Sciatic nerve (tissue), 2 donors: ENCODE measurements at places on chromosomes 4 and X.
A peak's percentile ranks its signal among the peaks of the same experiment; 100 is the strongest.

- DNase-seq: no peak
These were observed 597.8 kb downstream of the BCOR start for GRCh38 chrX:39499996-39500395.

GRCh38 chr4:51884055-51884454 lies 41.1 kb downstream of the DCUN1D4 start:
- no peak for DNase-seq

DNA sequence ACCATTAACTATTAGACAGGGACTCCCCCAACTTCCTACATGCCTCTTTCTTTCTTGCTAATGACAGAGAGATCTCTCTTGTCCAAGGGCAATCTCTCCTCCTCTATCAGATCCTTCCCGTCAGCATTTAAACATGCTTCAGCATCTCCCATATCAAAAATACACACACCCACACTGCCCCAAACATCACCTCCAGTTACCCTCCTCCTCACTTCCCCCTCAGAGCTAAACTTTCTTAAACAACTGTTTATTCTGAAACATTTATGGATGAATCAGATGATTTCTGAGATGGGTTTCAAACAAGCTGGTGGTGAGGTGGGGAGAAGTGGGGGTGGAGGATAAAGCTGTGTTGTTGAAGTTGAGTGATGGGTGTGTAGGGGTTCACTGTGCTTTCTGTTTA lies 23.5 kb downstream of the USP46 start:
- DNase-seq: no peak

GRCh38 chr4:144656850-144657249 lies 10.9 kb downstream of the HHIP start:
- DNase-seq: no peak

DNA sequence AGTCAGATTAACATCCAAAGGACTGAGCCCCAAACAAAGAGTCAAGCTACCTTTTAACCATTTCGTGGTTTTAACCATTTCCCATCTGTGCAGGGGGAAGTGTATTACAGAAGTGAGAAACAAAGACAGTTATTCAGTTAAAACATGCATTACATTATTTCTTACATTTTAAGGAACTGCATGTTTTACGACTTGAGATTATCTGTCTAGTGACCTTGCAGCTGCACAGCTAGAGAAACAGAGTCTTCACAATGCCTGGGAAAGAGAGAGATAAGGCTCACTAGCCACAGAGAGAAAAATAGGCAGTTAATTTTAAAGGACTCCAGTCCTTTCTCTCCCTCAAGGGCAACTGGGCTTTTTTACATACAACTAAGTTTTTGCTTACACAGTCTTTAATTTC lies 48.7 kb upstream of the KLHL4 start:
- DNase-seq: no peak

- DNase-seq: no peak
These were observed 66.4 kb upstream of the GPR174 start for GRCh38 chrX:79078114-79078513.

DNA sequence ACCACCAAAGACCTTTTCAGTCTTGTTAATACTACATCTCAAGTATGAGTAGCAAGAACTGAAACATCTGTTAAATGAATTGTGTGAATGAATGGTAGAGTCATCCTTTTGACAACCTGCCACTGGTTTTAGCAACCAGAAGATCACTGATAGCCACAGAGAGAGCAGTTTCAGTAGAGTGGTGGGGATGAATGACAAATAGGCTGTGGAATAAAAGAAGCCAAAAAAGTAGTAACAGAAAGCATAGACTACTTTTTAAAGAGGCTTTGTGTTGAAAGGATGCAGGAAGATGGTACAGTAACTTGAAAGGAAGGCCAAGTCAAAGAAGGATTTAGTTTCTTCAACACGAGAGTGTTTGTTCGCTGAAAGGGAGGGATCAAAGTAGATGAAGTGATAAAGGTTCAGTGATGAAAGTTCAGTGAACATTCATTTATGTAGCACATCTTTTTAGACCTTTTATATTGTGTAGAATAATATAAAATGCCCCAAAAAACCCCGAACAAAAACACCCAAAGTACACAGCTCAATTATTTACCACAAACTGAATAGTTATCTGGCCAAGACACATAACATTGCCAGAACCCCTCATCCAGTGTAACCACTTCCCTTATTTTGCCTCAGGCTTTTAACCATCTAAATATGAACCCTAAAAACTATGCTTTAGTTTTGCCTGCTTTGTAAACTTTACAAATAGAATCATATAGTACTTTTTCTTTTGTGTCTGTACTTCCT lies 40.1 kb upstream of the EIF1AX start:
- no peak for DNase-seq

GRCh38 chrX:39766085-39766726 lies 331.6 kb downstream of the BCOR start:
- DNase-seq: no peak

GRCh38 chr4:126354784-126355183 lies 1040.0 kb downstream of the FAT4 start:
- no peak for DNase-seq

DNA sequence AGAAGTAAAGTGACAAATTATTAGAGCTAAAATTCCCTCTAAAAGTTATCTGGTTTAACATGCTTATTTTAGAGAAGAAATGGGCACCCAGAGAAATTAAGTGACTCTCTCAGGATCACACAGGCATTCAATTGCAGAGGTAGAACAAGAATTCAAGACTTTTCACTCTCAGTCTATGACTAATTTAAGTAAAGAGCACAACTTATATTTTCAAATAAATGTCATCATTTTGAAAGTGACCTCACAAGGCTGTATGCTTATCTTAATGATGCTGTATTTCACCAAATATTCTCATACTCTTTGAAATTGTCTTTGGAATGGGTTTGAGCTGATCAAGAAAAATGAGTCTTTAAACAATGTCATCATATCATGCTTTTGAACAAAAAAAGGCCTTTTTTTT lies 15.3 kb downstream of the GPR174 start:
- DNase-seq: no peak

- DNase-seq: no peak
These were observed 118.2 kb upstream of the KIT start for GRCh38 chr4:54539500-54540029.

DNA sequence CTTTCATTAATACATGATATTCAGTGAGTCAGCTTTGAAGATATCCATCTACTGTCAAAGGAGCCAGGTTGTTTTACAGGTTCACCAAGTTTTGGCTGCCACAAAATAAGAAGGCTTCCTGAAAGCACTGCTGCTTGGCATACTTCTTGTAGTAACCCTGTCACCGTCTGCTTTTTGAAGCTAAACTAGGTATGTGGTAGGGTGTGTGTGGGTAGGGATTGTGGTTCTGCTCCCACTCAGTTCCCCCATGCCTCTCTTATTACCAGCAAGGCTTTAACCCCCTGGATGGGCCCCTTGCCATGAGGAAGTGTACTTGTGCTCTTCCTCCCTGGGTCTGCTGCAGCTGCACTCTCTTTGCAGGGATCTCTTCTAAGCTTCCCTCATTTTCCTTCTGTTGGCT lies 191.2 kb downstream of the BANK1 start:
- no peak for DNase-seq

- no peak for DNase-seq
These were observed 13.8 kb downstream of the BCOR start for GRCh38 chrX:40083979-40084359.

- no peak for DNase-seq
These were observed 538.1 kb downstream of the STIM2 start for GRCh38 chr4:27398631-27399310.

GRCh38 chr4:3605491-3605890 lies 73.3 kb upstream of the LRPAP1 start:
- DNase-seq: no peak

GRCh38 chr4:1559896-1560650 lies 124.0 kb downstream of the FAM53A start:
- DNase-seq: no peak

DNA sequence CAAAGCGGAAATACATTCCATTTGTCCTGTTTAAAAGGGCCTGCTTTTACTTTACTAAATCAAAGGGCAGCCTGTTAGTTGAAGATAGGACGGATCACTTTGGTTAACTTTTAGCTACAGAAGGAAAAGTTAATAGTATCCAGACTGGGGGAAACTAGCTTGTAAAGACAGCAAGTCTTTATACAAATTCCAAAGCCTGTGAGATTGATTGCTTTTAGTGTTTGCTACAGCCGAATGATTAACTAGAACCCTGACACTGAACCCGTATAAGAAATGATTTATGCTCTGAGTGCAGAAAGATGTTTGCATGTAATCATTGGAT lies 93.4 kb downstream of the FRAS1 start:
- no peak for DNase-seq

- no peak for DNase-seq
These were observed 6.0 kb downstream of the HPSE start for GRCh38 chr4:83328521-83329187.

DNA sequence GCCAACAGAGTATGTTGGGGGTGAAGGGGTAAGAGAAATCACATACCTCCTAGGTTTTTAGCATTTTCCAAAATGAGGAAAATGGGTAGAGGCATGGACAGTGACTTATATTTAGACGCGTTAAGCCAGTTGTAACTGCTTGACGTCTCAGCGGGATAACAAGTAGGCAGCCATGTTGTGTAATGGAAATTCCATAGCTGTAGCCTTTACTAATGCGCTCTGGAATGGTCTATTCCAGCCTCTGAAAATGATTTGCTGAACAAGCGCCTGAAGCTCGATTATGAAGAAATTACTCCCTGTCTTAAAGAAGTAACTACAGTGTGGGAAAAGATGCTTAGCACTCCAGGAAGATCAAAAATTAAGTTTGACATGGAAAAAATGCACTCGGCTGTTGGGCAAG lies 135.5 kb downstream of the PTTG2 start:
- DNase-seq: no peak

DNA sequence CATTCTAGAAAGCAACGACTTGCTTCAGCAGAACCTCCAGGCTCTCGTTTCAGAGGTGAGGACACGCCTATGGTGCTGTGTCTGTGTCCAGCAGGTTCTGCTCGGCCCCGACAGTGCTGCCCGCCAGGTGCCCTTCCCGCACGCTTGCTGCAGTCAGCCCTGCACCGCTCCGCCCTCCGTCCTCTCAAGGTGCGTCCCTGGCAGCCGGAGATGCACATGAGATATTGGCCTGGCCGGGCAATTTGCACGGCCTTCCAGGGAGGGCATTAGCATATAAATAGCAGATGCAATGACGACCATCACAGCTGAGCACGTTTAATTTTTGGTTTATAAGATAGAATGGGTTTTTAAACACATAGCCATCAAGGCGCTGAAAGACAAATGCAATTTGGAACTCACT lies 14.4 kb downstream of the UVSSA start:
- DNase-seq: no peak

GRCh38 chrX:149720021-149720689 lies 8.3 kb downstream of the MAGEA11 start:
- no peak for DNase-seq

DNA sequence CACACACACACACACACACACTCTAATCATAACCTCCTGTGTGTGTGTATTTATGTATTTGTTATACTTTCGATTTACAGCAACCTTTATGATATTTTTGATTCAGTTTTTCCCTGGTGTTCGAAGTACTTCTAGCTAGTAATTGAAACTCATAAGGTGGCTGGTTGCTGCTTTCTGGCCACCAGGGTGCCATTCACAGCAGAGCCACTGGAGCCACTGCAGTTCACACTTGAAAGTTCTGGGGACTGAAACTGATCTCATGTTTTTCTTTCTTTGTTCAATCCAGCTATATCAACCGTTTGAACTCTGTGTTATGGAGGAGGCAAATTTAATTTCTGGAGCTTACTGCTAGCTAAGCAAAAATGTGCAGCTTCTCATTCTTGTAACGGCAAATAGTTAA lies 419.4 kb downstream of the ADGRL3 start:
- no peak for DNase-seq

DNA sequence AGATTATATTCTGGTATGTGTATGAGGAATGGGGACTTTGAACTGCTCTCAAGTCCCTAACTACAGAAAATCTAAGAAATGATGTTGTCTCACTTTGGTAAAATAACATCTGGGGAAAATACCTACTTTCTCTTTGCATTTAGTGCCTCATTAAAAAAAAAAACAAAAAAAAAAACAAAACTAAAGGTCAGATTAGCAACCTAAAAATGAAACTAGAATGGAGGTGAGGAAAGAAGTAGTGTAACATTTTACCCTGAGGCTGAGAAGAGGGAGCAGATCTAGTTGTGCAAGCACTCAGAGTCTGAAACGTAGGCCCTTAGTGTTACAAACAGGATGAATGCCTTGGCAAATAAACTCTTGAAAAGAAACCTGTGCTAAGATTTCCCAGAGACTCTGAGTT lies 56.0 kb downstream of the VGLL1 start:
- DNase-seq: no peak

DNA sequence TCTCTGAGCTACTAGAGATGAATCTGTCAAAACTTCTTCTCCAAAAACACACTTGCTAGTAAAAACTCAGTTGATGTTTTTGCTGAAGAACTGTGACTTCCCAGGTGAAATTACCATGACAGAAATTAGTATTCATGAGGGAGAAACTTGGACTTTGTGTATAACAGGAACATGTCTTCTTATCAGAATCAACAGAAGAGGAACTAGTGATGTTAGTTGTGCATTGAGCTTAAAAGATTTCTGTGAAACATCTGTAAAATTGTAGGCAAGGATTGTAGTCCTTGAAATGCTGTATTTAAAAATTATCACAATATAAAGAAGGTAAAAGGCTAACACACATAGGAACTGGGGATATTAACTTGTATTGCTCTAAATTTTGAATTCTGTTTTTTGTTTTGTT lies 11.3 kb downstream of the FAM241A start:
- DNase-seq: no peak

- DNase-seq: no peak
These were observed 1.6 kb downstream of the GRIA3 start for GRCh38 chrX:123185721-123186120.

GRCh38 chrX:138759217-138759943 lies 47.9 kb upstream of the FGF13 start:
- no peak for DNase-seq

GRCh38 chr4:54091637-54092404 lies 8.1 kb upstream of the GSX2 start:
- peak; percentile 87 for DNase-seq

DNA sequence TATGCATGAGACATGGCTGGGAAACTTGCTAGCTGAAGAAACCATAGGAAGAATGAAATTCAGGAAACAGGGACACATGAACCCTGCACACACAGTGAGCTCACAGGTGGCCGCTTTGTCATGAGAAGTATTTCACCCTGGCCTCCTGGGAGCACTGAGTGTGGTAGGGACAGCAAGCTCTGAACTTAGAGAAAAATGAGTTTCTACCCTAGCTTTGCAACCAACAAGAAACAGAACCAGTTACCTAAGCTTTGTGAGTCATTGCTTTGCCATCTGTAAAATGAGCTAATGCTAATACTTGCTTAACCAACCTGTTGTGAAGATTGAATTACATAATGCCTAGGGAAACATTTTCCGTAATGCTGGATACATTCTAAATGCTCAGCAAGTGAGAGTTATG lies 206.6 kb upstream of the HS3ST1 start:
- no peak for DNase-seq

GRCh38 chr4:163003979-163004378 lies 162.7 kb downstream of the NAF1 start:
- DNase-seq: no peak

DNA sequence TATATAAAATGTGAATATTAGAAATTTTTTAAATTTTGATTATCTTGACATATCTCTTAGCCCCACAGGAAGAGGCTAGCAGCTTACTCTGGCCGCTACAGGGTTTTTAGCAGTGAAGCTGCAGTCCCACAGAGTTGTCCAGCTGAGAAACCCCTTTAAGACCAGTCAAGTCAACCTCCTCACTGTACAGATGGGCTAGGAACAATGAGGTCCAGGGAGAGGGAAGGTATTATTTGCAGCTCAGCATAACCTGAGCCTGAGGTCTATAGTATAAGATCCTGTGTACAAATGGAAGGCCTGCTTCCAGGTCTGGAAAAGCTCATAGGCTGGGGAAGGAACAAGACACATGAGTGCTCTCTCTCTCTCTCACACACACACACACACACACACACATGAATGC lies 1.8 kb downstream of the VSIG4 start:
- no peak for DNase-seq
